ENCODE measurements at places on chromosomes 1 and 21. TPM values are rescaled to one million over a fixed set of nuclear protein-coding genes. Genes with fewer than 3 reads are reported as not detected.

Gene ACTRT2
- not detected for polyA plus RNA-seq

Gene WLS
- polyA plus RNA-seq, result 87.5 TPM

Gene E2F2
- 6.2 TPM for polyA plus RNA-seq

Gene PKN2
- polyA plus RNA-seq, result 28.4 TPM

Gene TMEM35B
- 17.6 TPM for polyA plus RNA-seq

Gene EFNA3
- polyA plus RNA-seq, result 3.6 TPM

Gene RIPK4
- 1.8 TPM for polyA plus RNA-seq

Gene IL12RB2
- 0.61 TPM for polyA plus RNA-seq

Gene DNAJC28
- polyA plus RNA-seq, result 2.8 TPM

Gene AADACL3
- 0.14 TPM for polyA plus RNA-seq

- peaks cover 7% of the 10 kb centered on the region for H3K27me3 ChIP-seq
- H3K36me3 ChIP-seq, result no peaks in the 10 kb centered on the region
- H3K4me3 ChIP-seq, result no peak overlapping the region
- DNase-seq, result no peak
Measured at GRCh38 chr1:158105352-158106095, 75.2 kb upstream of the CD1D start.

GRCh38 chr1:115705963-115706362, 62.6 kb downstream of the CASQ2 start:
- H3K4me1 ChIP-seq, result peaks cover 11% of the 10 kb centered on the region
- H3K27me3 ChIP-seq, result no peaks in the 10 kb centered on the region
- DNase-seq, result no peak
- peaks cover 13% of the 10 kb centered on the region for H3K36me3 ChIP-seq
- H3K27ac ChIP-seq, result no peak overlapping the region
- no peak overlapping the region for H3K4me3 ChIP-seq

DNA sequence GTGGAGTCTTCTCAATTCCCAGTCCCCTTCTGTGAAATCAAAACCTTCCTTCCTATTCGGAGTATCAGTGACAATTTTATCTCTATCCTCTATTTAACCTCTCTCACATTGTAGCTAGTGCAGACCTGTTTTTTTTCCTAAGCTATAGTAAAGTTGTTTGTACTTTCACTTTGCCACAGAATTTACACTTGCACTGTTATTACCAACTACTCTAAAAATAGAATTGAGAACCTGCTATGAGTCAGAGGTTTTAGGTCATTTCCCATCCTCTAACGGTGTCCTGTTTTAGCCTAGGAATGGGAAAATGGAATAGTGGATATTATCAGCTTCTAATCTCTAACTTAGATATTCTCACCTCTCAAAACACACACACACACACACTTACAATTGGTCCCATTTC, 862.7 kb downstream of the NCAM2 start:
- H3K27ac ChIP-seq, result no peak overlapping the region
- H3K4me1 ChIP-seq, result no peaks in the 10 kb centered on the region
- H3K27me3 ChIP-seq, result no peaks in the 10 kb centered on the region
- H3K36me3 ChIP-seq, result no peaks in the 10 kb centered on the region
- peak; percentile 15 for DNase-seq

GRCh38 chr1:1157426-1157913, 16.2 kb upstream of the TTLL10 start:
- H3K27ac ChIP-seq, result peak overlapping the region; percentile 80
- peaks cover 22% of the 10 kb centered on the region for H3K4me1 ChIP-seq
- H3K4me3 ChIP-seq, result peak overlapping the region; percentile 52
- H3K36me3 ChIP-seq, result no peaks in the 10 kb centered on the region
- peak; percentile 90 for DNase-seq

DNA sequence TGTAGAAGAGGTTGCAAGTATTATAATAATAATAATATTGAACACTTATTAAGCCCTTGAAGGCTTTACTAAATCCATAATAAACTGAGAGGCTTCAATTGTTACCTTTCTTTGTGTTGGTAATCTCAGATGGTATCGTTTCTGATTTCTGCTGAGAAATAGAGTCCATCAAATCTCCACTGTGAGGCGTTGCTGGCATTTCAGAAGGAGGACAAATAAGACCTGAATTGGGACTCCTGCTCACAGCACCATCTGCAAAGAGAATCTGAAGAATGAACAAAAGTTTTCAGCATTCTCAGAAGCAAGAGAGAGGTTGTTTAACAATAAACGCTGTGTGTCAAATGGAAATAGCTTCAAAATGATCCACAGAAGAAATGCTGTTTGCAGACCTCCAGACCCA, 93.7 kb downstream of the WDR3 start:
- H3K36me3 ChIP-seq, result no peaks in the 10 kb centered on the region
- DNase-seq, result peak; percentile 45
- H3K4me1 ChIP-seq, result no peaks in the 10 kb centered on the region
- H3K4me3 ChIP-seq, result no peak overlapping the region

- H3K4me3 ChIP-seq, result no peak overlapping the region
- no peak overlapping the region for H3K27ac ChIP-seq
- DNase-seq, result no peak
Measured at GRCh38 chr1:61210435-61211154, 128.2 kb downstream of the NFIA start.

DNA sequence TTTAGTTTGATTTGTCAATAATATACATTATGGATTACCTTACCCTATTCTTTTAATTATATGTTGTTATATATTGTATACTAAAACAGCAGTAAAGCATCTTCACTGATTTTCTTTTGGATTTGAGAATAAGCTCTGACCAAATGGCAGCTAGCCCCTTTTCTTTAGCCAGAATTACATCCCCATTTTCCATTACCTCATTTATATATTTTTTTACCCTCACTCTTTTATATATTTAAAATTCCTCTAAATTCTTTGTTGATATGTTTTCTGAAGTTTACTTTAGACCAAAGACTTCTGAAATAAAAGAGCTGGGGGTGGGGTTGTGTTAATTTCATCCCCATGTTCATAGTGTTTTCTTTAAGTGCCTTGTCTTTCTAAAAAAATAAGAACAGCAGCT, 24.6 kb downstream of the ANGPTL1 start:
- no peaks in the 10 kb centered on the region for H3K27me3 ChIP-seq
- peaks cover 2% of the 10 kb centered on the region for H3K4me1 ChIP-seq
- DNase-seq, result peak; percentile 78
- no peaks in the 10 kb centered on the region for H3K36me3 ChIP-seq
- H3K4me3 ChIP-seq, result no peak overlapping the region

- H3K4me1 ChIP-seq, result peaks cover 18% of the 10 kb centered on the region
- no peak overlapping the region for H3K4me3 ChIP-seq
- H3K36me3 ChIP-seq, result peaks cover 13% of the 10 kb centered on the region
- DNase-seq, result peak; percentile 77
- H3K27ac ChIP-seq, result peak overlapping the region; percentile 48
Measured at GRCh38 chr1:206739411-206740076, 31.0 kb upstream of the IL19 start.

GRCh38 chr1:180235502-180236239, 5.6 kb downstream of the LHX4 start:
- H3K27ac ChIP-seq, result no peak overlapping the region
- DNase-seq, result no peak
- H3K36me3 ChIP-seq, result no peaks in the 10 kb centered on the region
- H3K4me1 ChIP-seq, result peaks cover 43% of the 10 kb centered on the region
- H3K27me3 ChIP-seq, result peaks cover 90% of the 10 kb centered on the region

GRCh38 chr1:9319789-9320519, 27.3 kb downstream of the SPSB1 start:
- peaks cover 3% of the 10 kb centered on the region for H3K36me3 ChIP-seq
- peaks cover 42% of the 10 kb centered on the region for H3K4me1 ChIP-seq
- H3K4me3 ChIP-seq, result no peak overlapping the region
- H3K27ac ChIP-seq, result no peak overlapping the region
- peaks cover 4% of the 10 kb centered on the region for H3K27me3 ChIP-seq
- DNase-seq, result no peak

DNA sequence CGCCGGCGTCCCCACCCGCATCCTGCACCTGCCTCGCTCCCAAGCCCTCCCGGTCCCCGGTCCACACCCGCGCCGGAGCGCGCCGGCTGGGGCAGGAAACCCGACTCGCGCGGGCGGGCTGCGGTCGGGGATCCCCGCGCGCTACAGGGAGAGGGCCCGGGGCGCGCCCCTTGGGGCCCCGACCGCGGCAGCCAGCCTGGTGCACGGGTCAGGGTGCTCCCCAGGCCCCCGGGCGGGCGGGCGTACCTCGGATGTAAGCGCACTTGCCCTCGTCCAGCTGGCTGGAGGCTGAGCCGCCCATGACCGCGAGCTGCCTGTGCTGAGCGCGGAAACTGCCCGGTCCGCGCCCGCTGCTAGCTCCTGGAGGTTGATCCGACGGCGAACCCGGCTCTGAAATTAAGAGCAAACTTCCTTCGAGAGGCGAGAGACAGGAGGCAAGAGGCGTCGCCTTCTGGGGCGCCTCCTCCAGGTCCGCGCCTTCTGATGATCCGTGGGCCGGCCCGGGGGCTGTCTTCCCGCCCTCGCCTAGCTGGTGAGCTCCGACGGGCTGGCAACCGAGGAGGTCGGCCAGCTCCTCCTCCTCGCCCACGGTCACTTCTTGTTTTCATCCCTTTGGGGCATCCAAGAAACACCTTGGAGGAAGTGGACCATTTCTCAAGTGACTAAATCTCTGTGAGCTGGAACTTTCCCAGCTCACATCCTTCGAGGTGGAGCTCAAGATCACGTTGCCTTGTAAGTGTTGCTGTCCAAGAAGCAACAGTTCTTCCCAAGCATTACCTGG, at the start of gene NIBAN1:
TSS of gene NIBAN1 (minus strand) at position 453 of the 781 bp plus-strand sequence. CDS start at position 301, 152 bp downstream.
- DNase-seq, result peak; percentile 91
- H3K36me3 ChIP-seq, result no peaks in the 10 kb centered on the region
- H3K4me3 ChIP-seq, result peak within 1 kb of the TSS; percentile 64
- peaks cover 17% of the 10 kb centered on the region for H3K27me3 ChIP-seq
- peaks cover 6% of the 10 kb centered on the region for H3K4me1 ChIP-seq
- peak within 1 kb of the TSS; percentile 91 for H3K27ac ChIP-seq

- no peaks in the 10 kb centered on the region for H3K27me3 ChIP-seq
- no peaks in the 10 kb centered on the region for H3K4me1 ChIP-seq
- DNase-seq, result no peak
- H3K27ac ChIP-seq, result no peak overlapping the region
Measured at GRCh38 chr1:215282557-215282956, 200.0 kb downstream of the KCNK2 start.

DNA sequence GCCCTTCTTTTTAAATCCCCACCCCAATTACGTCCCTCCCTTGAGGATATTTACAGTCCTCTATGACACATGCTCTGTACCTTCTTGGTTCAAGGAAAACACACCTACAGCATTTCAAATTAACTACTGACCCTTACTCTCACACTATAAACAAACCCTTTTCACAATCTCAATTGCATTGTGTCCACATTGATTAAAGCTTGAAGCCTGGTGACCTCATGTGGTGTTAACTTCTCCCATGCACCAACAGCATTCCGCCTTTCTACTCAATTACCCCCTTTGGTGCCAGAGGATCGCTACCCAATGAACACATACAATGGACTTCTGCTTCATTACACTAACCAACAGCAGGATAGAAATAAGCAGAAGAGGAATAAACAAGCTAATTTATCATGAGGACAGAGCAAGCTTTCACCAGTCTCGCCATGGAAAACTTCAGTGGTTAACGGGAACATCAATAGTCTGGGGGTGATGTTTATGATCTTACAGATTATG, 15.2 kb downstream of the WLS start:
- H3K27ac ChIP-seq, result no peak overlapping the region
- H3K4me3 ChIP-seq, result no peak overlapping the region
- DNase-seq, result no peak
- peaks cover 31% of the 10 kb centered on the region for H3K4me1 ChIP-seq

DNA sequence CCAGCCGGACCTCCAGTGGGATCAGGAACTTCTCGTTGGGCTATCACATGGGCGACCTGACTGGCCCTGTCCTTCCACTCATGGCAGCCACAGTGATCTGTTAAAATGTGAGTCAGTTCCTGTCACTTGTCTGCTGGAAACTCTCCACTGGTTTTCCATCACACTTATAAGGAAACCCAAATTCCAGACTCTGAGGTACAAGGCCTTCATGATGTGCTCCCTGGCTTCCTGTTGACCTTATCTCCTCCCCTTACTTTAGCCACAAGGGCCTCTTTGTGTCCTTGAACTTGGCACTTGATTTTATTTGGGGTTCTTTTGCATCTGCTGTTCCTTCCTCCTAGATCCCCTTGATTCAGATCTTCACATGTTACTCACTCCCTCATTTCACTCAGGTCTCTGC, 96.8 kb downstream of the TENT5C start:
- no peaks in the 10 kb centered on the region for H3K36me3 ChIP-seq
- no peak for DNase-seq
- no peak overlapping the region for H3K27ac ChIP-seq
- H3K4me3 ChIP-seq, result no peak overlapping the region

DNA sequence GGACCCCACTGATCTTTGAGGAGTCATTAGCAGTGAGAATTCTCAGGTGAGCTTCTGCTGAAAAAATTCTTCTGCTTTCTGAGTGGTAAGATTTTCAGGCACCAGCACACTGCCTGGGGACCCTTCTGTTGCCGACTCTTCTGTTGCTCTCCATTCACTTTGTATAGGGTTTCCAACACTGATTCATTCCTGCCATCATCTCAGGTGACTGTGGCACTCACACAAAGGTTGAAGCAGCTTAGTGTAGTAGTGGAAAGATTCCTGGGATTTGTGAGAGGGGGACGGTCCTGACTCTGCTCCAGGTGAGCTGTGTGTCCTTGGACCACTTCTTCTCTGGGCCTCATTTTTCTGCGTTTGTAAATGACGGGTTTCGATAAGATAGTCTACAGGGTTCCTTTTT, 9.4 kb downstream of the UTP11 start:
- DNase-seq, result no peak
- no peaks in the 10 kb centered on the region for H3K27me3 ChIP-seq
- peaks cover 8% of the 10 kb centered on the region for H3K4me1 ChIP-seq
- no peak overlapping the region for H3K4me3 ChIP-seq
- peaks cover 69% of the 10 kb centered on the region for H3K36me3 ChIP-seq
- H3K27ac ChIP-seq, result no peak overlapping the region

DNA sequence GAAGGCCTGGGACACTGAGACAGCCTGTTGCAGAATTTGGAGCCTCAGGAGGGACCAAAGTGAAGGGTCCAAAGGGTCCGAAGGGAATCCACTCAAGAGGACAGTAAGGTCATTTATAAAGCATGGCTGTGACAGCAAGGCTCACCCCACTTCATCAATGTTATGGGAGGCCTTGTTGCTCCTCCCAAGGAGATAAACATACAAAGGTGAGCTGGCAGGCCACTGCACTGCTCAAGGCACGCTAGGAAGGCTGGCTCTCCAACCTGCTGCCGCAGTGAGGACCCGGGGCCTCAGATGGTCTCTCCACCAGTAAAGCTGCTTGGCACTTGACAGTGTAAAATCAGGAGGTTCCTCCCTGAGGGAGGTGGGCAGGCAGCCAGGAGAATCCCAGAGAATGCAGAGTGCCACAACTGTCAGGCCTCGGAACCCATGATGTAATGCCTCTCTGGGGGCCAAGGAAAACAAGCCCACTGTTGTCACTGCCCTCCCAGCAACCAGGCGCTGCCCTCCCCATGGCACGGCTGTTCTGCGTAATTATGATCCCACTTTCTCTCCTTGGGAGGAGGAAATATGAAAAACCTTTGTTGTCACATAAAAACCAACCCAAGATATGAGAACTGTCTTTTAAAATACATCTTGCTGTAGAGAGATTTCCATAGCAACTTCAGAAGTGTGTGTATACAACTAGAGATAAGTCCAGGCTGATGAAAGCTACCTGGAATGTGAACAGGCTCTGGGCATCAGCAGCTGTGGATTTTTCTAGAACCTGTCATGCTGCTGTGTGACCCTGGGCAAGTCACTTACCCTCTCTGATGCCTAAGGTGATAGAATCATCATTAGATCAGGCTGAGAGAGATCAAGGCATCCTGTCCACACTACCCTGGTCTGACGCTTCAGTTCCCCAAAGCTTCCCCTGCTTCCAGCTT, 102.5 kb downstream of the KCNN3 start:
- H3K36me3 ChIP-seq, result peaks cover 10% of the 10 kb centered on the region
- DNase-seq, result peak; percentile 91
- no peak overlapping the region for H3K4me3 ChIP-seq
- H3K4me1 ChIP-seq, result peaks cover 27% of the 10 kb centered on the region
- peaks cover 2% of the 10 kb centered on the region for H3K27me3 ChIP-seq

All from muscle of leg (tissue), 16 donors.